ENCODE measurements at places on chromosomes 1 and 21.

- DNase-seq, result no peak
These were observed 14.7 kb upstream of the RAP1A start for GRCh38 chr1:111604931-111605330.

GRCh38 chr1:232704256-232704655 lies 74.3 kb upstream of the SIPA1L2 start:
- DNase-seq, result no peak

DNA sequence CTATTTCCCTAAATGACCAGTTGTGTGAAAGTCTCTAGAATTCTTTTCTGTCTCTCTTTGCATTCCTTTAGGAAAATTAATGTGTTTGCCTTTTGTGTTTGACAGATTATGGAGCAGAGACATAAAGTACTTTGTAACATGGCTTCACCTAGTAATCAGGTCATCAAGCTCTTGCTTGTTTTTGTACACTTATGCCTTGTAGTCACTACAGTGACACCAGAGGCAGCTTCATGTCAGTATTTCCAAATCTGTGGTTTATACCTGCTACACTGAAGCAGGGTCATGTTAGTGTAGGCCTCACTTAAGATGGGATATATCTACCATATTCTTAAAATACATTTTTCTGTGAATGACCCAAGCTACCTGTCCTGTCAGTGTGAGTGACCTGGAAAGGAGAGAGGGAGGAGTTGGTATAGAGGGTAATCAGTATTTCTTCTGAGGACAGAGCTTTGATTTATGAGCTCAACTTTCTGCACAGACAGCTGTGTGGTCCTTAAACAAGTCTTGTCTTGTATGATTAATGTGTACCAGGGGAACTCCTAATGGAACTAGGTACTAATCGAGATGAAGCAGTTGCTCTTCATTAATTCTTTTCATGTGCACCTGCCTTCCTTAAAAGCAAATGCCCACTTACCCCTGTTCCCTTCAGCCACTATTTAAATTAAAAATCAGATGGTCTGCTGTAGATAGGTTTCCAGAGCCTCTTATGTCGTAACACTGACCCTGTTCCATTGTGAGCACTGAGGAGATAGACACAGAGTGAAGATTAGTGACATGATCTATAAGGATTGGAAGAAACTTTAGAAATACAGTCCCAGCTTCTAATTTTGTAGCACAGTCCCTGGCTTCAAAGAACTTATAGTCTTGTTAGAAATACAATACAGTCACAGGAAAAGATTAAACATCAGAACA lies 45.7 kb downstream of the MACO1 start:
- peak; percentile 96 for DNase-seq

DNA sequence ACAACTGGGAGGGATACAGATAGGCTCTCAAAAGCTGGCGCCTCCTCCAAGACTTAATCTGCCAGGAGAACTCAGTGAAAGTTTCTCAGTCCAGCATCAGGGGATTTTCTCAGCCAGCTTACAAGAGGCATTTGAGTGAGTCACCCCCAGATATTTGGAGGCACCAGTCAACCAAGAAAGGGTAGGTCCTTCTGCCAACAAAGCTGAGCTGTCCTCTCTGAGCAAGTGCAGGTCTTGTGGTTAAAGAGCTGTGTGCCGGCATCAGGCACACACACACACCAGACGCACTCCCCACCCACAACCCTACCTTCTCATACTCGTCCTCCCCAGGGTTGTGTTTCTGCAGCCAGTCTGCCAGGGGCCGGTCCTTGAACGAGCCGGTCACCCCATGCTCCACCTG lies 27.0 kb upstream of the PPP1R15B start:
- no peak for DNase-seq

GRCh38 chr1:64851664-64852063 lies 106.8 kb downstream of the RAVER2 start:
- DNase-seq, result no peak

DNA sequence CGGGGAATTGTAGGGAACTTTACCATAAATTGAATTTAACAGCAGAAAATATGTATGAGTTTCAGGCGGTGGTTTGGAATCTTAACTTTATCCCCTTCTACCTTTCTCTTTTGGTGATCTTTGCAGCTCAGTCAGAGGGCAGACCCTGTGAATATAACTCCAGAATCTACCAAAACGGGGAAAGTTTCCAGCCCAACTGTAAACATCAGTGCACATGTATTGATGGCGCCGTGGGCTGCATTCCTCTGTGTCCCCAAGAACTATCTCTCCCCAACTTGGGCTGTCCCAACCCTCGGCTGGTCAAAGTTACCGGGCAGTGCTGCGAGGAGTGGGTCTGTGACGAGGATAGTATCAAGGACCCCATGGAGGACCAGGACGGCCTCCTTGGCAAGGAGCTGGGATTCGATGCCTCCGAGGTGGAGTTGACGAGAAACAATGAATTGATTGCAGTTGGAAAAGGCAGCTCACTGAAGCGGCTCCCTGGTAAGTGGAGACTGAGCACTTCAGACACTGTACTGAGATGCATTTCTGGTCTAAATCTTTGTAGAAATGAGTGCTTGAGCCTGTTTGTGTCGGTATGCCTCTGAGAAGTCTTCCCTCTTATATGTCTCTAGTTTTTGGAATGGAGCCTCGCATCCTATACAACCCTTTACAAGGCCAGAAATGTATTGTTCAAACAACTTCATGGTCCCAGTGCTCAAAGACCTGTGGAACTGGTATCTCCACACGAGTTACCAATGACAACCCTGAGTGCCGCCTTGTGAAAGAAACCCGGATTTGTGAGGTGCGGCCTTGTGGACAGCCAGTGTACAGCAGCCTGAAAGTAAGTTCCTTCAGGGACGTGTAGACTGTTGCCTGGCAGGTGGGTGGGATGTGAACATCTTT lies 1.5 kb downstream of the CCN1 start:
- DNase-seq, result peak; percentile 4

GRCh38 chr21:27275294-27275927 lies 308.5 kb upstream of the ADAMTS5 start:
- no peak for DNase-seq

GRCh38 chr1:9167638-9168037 lies 38.7 kb upstream of the GPR157 start:
- no peak for DNase-seq

DNA sequence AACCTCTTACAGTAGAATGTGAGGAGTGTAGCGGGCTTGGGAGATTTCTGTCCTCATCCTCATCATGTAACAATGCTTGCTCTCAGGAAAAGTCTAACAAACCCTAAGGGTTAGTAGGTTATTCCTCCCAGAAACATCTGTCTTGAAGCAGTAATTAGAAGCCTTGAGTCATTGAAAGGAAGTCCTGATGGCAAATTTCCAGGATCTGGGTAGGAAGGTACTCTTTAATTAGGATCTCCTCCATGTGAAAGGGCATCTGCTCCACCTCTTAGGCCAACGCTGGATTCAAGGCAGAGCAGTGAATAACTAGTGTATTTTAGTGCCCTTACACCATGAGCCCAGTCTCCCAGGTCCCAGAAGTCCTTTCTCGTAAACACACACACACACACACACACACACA lies 106.6 kb upstream of the BARHL2 start:
- DNase-seq, result no peak

- DNase-seq, result no peak
These were observed 237.5 kb upstream of the ESRRG start for GRCh38 chr1:216960716-216961115.

GRCh38 chr1:160549665-160550006 lies 26.6 kb upstream of the SLAMF6 start:
- DNase-seq, result no peak

GRCh38 chr1:172779491-172779890 lies 120.6 kb downstream of the FASLG start:
- DNase-seq, result no peak

DNA sequence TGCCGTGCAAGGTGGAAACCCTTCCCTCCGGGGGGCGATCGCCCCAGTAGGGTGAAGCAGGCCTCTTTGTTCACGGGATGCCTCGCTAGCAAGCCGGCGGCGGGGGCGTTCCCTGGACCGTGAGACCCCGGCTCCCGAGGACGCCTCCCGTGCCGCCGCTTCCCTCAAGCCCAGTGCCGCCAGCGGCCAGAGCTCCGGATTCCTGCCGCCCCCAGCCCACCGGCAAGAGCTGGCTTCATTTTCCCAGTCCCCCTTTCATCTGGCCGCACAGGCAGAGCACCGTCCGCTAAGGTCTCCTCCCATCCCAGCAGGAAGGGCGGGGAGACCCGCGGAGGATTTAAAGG lies 16.3 kb downstream of the IER5 start:
- peak; percentile 72 for DNase-seq

- DNase-seq, result no peak
These were observed 95.1 kb upstream of the F3 start for GRCh38 chr1:94636624-94637023.

- DNase-seq, result no peak
These were observed 5.5 kb downstream of the KLF18 start for GRCh38 chr1:44135886-44136285.

- no peak for DNase-seq
These were observed 20.7 kb upstream of the MFSD2A start for GRCh38 chr1:39933956-39934941.

Data from NCI-H1417 (cell line).